ENCODE measurements at places on chromosomes 7 and 10.
A peak's percentile ranks its signal among the peaks of the same experiment; 100 is the strongest.

DNA sequence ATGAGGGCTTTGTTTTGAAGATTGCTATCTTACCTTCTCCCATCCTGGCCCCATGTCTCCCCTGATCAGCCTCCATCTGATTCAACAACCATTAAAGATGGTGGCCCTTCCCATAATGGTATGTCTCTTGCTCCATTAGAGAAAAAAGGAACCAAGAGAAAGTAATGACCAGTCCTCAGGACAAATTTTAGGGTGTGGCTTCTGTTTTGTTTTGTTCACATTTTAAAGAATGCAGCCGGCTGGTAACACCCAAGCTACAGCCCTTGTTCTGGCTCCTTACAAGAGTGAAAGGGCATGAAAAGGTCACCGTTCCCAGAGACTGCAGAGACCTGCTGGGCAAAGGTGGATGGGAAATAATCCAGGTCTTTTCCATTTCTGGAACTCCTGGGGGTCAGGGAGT, 287.9 kb upstream of the NEBL start:
- no peak for DNase-seq

DNA sequence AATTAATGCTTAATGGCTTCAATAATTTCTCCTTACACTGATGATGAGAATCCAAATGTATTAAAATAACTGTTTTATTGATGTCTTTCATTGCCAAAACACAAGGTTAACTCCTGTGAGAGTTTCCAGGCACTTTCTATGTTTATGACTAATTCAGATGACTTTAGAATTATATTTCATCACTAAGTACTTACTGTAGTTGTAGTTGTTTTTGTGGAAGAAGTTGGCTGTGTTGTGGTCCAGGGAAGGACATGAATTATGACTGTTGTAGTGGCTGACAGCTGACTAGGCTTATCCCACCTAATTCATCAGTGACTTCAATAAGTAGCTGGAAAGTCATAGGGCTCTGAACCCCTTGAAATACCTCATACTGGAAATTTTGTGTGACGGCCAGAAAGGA, 254.8 kb downstream of the HGF start:
- DNase-seq = no peak

GRCh38 chr7:152128741-152129461, 103.4 kb downstream of the GALNT11 start:
- no peak for DNase-seq

GRCh38 chr7:101535351-101535751, 93.7 kb downstream of the MYL10 start:
- DNase-seq = no peak

DNA sequence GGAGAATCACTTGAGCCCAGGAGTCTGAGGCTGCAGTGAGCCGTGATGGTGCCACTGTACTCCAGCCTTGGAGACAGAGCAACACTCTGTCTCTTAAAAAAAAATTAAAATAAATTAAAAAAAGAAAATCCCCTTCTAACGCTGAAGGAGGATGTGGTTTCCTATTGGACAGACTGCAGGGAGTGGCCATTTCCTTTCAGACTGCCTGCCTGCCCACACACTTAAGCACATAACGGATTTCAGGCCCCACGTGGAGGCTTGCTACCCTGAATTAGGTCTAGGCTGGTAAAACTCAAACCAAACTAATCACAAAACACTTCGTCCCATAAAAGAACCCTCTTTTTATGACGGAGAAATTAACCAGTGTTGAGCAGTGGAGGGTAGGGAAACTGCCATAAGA, 34.0 kb downstream of the GATA3 start:
- DNase-seq = no peak

- no peak for DNase-seq
Measured at GRCh38 chr7:90180011-90180585, 25.8 kb downstream of the STEAP1 start.

DNA sequence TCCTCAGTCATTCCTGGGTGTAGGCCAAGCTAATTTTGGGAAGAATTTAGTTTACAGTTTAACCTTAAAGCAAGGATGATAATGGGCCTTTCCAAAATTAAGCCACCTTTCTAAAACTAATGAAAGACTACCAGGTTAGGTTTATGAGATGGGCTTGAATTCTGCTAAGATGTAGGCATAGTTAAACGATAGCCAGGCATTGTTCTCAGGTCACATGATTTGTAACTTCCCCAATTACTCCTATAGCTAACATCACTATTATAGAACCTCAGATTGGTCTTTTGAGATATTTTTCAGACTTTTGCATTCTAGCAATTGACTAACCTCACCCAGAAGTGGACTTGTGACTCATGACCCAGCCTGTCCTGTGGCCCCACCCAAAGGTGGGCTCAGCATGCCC, 7.0 kb upstream of the NUB1 start:
- DNase-seq = no peak

- no peak for DNase-seq
Measured at GRCh38 chr7:48217753-48218152, 46.5 kb downstream of the ABCA13 start.

DNA sequence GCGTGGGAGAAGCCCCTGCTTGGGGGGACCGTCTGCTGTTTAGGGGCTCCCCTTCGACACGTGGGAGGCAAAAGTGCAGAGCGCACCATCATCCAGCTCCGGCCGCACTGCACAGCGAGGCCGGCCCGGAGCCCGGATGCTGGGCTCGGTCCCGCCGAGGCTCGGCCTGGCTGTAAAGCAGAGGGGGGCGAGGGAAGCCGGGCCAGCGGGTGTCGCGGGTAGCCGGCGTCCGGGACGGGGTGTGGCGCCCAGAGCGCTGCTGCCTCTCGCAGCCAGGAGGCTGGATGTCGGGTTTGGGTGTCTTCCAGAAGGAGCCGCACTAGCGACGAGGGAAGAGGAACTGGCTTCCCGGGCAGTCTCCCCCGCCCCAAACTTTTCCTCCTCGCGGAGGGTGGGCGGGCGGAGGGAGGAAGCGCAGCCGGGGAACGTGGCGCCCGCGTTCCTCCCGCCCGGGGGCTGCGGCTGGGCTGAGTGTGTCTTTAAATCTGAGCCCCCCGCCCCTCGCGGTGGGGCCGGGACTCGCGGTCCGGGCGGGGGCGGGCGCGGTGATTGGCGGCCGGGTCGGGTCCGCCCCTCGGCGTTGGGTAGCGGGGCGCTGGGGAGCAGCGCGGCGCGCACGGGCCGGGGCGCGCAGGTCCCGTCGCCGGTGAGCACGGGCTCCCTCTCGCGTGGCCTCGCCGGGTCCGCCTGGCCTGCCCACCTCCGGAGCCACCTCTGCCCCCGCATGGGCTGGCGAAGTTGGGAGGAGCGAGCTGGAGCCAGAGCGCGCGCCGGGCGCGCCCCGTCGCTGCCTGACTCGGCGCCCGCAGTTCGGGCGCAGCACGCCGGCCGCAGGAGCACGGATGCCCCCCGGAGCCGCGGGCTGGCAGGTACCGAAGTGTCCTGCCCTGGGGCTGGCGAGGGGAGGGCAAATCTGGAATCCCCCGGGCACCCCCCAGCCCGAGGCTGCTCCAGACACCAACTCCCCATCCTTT, at the start of gene PALD1:
Gene PALD1, plus strand, starts transcription at position 577 of the 974 bp plus-strand sequence. CDS start 47,185 bp downstream, outside the sequence.
- DNase-seq = peak; percentile 71

DNA sequence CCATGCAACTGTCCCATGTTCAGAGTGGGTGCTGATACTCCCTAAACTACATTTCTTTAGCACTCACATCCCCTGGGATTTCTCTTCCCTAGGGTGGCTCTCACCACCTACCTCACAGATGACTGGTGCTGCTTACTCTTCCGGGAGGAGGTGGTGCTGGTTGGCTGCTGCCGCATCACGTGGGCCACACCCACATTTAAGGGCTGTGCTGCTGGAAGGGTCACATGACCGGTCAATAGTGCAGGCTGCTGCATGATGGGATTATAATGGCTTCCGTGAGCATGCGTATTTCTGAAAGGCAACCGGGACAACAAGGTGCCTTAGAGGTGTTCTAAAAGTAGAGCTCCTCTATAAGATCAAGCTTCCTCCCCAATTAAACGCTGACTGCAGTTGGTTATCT, 76.8 kb downstream of the CLEC2L start:
- no peak for DNase-seq

GRCh38 chr10:117374506-117375359, 507 bp downstream of the PDZD8 start:
- peak; percentile 25 for DNase-seq

DNA sequence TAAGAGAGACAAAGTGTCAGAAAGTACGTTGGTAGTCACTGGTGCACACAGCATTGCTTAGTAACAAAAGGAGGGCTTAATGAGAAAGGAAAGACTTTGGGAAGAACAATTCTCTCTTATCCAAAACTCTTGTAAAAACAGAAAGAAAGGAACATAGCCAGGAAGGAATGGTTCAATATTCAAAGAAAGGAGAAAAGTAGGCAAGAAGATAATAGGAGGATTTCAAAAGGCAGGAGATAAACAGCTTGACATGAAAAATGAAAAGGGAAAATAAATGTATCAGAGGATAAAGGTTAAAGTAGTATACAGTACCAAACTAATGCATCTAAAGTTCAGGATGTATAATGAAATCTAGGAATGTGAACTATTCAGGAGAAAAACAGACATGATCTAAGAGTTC, 20.1 kb downstream of the ZFAND4 start:
- no peak for DNase-seq

GRCh38 chr10:79939969-79940368, 8.9 kb downstream of the SFTPD start:
- DNase-seq = no peak

- no peak for DNase-seq
Measured at GRCh38 chr7:143205560-143206293, 16.1 kb upstream of the TAS2R40 start.

DNA sequence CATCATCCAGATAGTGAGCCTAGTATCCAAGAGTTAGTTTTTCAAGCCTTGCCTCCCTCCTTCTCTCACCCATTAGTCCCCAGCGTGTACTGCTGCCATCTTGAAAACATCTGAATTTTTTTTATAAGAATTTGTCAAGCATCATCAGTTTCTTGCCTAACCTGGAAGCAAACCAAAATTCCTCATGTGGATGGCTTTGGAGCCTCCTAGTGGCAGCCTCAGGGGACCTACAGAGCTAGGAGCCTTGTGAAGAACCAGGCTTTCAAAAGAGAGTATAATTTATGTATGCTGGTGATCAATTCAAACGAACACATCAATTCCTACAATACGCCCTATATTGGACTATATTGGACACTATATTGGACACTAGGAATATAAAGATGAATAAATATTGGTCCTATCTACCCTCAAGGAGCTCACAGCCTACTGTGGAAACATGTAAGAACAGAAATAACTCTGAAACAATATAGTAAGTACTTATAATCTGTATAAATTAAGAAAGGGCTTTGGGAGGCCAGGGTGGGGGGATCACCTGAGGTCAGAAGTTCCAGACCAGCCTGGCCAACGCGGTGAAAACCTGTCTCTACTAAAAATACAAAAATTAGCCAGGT, 63.4 kb downstream of the HPSE2 start:
- DNase-seq = no peak

- DNase-seq = no peak
Measured at GRCh38 chr7:66198469-66198868, 6.7 kb upstream of the TPST1 start.

DNA sequence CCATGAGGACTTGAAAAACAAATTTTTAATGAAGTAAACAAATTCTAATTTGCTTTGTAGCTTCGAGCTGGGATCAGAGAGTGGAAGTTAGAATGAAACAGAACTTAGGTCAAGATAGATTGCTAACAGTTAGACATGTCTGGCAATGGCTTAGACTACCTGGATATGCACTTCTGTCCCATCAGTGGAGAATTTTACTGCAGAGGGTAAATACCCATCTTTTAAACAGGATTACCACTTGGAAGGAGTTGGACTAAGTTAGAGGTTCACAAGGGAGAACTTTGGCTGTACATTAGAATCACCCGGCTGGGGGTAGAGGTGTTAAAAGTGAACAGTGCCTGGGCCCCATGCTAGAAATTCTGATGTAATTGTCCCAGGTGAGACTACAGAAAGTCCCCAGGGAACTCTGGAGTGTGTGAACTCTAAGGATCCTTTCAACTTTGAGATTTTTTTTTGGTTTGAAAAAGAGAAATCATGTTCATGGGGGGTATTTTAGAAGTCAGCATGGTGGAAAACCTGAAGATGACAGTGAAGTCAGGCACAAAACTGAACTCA, 35.5 kb downstream of the ENTPD1 start:
- DNase-seq = no peak
